Pancreas (tissue), 10 donors: ENCODE measurements at places on chromosomes 4 and X. TPM values are rescaled to one million over a fixed set of nuclear protein-coding genes. Genes with fewer than 3 reads are reported as not detected.

DNA sequence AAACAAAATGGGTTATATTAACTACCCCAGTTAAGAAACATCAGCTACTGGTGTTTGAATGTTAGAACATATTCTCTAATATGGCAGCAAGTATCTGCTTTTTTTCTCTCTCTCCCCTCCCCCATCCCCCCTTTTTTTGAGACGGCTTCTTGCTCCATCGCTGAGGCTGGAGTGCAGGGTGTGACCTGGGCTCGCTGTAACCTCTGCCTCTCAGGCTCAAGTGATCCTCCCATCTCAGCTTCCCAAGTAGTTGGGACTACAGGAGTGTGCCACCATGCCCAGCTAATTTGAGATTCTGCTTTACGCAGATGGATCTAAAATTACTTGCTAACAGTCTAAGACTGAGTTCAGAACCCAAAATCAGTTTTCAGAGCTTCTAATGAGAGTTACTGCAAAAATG lies 101.9 kb downstream of the AFF1 start:
- peaks cover 68% of the 10 kb centered on the region for H3K4me1 ChIP-seq
- H3K36me3 ChIP-seq = no peaks in the 10 kb centered on the region
- H3K27me3 ChIP-seq = no peaks in the 10 kb centered on the region
- no peak for DNase-seq

DNA sequence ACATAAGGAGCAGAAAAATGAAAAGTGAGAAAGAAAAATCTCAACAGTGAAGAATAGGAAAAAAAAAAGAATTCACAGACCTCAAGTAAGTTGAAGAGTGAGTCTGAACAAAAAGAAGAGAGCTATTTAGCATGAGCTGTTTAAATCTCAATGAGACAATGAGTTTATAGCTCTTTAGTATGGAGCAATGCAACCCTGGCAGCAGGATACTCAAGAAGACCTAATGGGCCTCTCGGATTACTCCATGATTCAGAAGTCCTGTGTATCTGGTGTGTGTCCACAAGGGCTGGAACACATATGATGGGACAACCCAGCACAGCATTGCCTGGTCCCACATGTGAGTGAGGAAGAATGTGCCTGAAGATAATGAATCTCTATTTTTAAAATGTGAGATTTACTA lies 563.1 kb upstream of the INTU start:
- no peaks in the 10 kb centered on the region for H3K36me3 ChIP-seq
- H3K4me3 ChIP-seq = no peak overlapping the region
- no peak for DNase-seq
- H3K27me3 ChIP-seq = no peaks in the 10 kb centered on the region
- H3K4me1 ChIP-seq = no peaks in the 10 kb centered on the region

- no peaks in the 10 kb centered on the region for H3K4me1 ChIP-seq
- no peaks in the 10 kb centered on the region for H3K27me3 ChIP-seq
- DNase-seq = no peak
- H3K36me3 ChIP-seq = no peaks in the 10 kb centered on the region
Measured at GRCh38 chrX:66760651-66761050, 121.8 kb upstream of the EDA2R start.

GRCh38 chr4:61204353-61205060 lies 4.4 kb downstream of the ADGRL3 start:
- no peaks in the 10 kb centered on the region for H3K4me1 ChIP-seq
- H3K4me3 ChIP-seq = no peak overlapping the region
- no peaks in the 10 kb centered on the region for H3K27me3 ChIP-seq
- no peak overlapping the region for H3K27ac ChIP-seq
- no peak for DNase-seq

DNA sequence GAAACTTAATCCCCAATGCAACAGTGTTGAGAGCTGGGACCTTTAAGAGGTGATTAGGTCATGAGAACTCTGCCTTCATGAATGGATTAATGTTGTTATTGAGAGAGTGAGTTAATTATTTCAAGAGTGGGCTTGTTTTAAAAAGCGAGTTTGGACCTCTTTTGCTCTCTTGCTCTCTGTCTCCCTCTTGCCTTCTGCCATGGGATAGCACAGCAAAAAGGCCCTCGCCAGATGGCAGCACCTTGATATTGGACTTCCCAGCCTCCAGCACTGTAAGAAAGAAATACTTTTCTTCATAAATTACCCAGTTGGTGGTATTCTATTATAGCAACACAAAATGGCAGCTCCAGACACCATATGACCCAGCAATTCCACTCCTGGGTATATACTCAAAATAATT lies 7.0 kb upstream of the ATP6AP2 start:
- H3K27ac ChIP-seq = no peak overlapping the region
- H3K4me1 ChIP-seq = no peaks in the 10 kb centered on the region
- DNase-seq = no peak
- no peaks in the 10 kb centered on the region for H3K36me3 ChIP-seq

DNA sequence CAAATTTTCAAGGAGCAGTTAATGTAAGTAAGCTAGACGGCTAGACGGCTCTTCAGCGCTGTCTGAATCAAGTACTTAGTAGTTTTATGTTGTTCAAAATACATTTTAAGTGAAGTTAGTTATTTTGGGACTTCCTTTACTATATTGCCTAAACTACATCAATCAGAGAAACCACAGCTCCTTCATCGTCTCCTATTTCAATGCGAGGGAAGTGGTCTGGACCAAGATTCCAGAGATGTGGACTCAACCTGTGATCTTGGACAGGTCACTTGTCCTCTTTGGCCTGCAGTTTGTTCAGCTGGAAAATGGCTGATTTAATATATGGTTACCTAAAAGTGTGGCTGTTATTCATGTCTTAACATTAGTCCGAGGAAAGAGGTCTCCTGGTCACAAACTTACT lies 10.6 kb downstream of the ING2 start:
- no peaks in the 10 kb centered on the region for H3K27me3 ChIP-seq
- H3K4me1 ChIP-seq = no peaks in the 10 kb centered on the region
- no peak overlapping the region for H3K4me3 ChIP-seq
- H3K27ac ChIP-seq = no peak overlapping the region
- DNase-seq = no peak

- DNase-seq = no peak
- H3K4me1 ChIP-seq = no peaks in the 10 kb centered on the region
- no peak overlapping the region for H3K27ac ChIP-seq
- H3K27me3 ChIP-seq = no peaks in the 10 kb centered on the region
Measured at GRCh38 chrX:48787505-48788443, 1.4 kb downstream of the GATA1 start.

GRCh38 chr4:39931441-39931901 lies 46.2 kb downstream of the PDS5A start:
- H3K27ac ChIP-seq = peak overlapping the region; percentile 41
- no peaks in the 10 kb centered on the region for H3K36me3 ChIP-seq
- no peak overlapping the region for H3K4me3 ChIP-seq
- H3K27me3 ChIP-seq = no peaks in the 10 kb centered on the region

- H3K36me3 ChIP-seq = no peaks in the 10 kb centered on the region
- peaks cover 27% of the 10 kb centered on the region for H3K4me1 ChIP-seq
- no peak overlapping the region for H3K27ac ChIP-seq
- H3K27me3 ChIP-seq = no peaks in the 10 kb centered on the region
Measured at GRCh38 chr4:101201421-101201820, 145.9 kb downstream of the PPP3CA start.

GRCh38 chrX:129522184-129523078 lies 859 bp downstream of the SMARCA1 start:
- no peaks in the 10 kb centered on the region for H3K27me3 ChIP-seq
- peak overlapping the region; percentile 60 for H3K4me3 ChIP-seq
- H3K27ac ChIP-seq = peak overlapping the region; percentile 80
- H3K36me3 ChIP-seq = no peaks in the 10 kb centered on the region

- no peaks in the 10 kb centered on the region for H3K27me3 ChIP-seq
- H3K27ac ChIP-seq = no peak overlapping the region
- no peaks in the 10 kb centered on the region for H3K4me1 ChIP-seq
- no peaks in the 10 kb centered on the region for H3K36me3 ChIP-seq
- DNase-seq = no peak
Measured at GRCh38 chrX:17438221-17438620, 63.2 kb downstream of the NHS start.

GRCh38 chr4:36884151-36884550 lies 360.4 kb upstream of the NWD2 start:
- no peak for DNase-seq
- H3K36me3 ChIP-seq = no peaks in the 10 kb centered on the region
- H3K4me3 ChIP-seq = no peak overlapping the region
- no peaks in the 10 kb centered on the region for H3K27me3 ChIP-seq

DNA sequence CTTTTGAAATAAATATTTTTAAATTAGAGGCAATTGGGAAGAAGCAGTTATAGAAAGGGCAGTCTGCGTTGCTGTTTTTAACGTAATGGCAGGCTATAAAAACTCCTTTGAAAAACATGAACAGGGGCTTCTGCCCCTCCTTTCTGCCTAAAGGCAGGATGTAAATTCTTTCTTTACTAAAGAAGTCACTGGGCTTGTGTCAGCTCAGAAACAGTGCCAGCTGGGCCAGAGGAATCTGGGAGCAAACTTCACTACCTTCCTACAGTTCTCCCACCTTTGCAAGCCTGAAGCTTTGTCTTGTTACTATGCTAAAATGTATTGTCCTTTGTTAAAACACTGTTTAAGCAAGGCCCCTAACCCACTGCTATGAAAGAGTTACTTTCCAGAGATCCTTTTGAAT lies 1664.8 kb downstream of the RPA4 start:
- DNase-seq = no peak
- H3K27me3 ChIP-seq = no peaks in the 10 kb centered on the region
- no peaks in the 10 kb centered on the region for H3K4me1 ChIP-seq
- H3K4me3 ChIP-seq = no peak overlapping the region

GRCh38 chr4:88341227-88342192 lies 37.1 kb upstream of the HERC6 start:
- H3K4me1 ChIP-seq = no peaks in the 10 kb centered on the region
- no peak overlapping the region for H3K4me3 ChIP-seq
- DNase-seq = no peak

The RS1 gene
- not detected for total RNA-seq

The SLC49A3 gene
- 5.7 TPM for total RNA-seq

The EMCN gene
- total RNA-seq = 1.5 TPM
